ENCODE measurements at places on chromosomes 13 and 19. TPM values are rescaled to one million over a fixed set of nuclear protein-coding genes. Genes with fewer than 3 reads are reported as not detected.
A peak's percentile ranks its signal among the peaks of the same experiment; 100 is the strongest.

DNA sequence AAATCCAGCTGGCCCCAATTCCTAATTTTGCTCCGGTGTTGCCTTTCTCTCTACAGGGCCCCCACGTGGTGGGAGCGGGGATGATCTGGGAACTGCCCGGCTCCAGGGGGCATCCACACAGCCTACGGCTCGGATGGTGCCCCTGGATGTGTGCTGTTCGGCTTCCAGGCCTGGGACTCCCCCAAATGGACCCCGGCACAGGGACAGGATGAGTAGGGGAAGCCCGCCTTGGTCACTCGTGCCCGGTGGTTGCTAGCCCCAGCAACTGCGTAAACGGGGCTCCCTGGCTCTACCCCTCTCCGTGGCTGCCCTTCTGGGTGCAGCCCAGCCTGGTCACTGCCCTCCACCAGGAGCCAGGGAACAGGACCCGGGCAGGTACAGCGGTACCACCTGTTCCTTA is 111.5 kb downstream of the TEX26 start:
- DNase-seq = no peak

- DNase-seq = no peak
These were observed 92.9 kb upstream of the SGCG start for GRCh38 chr13:23087880-23088279.

URAD gene
- total RNA-seq = not detected

DNA sequence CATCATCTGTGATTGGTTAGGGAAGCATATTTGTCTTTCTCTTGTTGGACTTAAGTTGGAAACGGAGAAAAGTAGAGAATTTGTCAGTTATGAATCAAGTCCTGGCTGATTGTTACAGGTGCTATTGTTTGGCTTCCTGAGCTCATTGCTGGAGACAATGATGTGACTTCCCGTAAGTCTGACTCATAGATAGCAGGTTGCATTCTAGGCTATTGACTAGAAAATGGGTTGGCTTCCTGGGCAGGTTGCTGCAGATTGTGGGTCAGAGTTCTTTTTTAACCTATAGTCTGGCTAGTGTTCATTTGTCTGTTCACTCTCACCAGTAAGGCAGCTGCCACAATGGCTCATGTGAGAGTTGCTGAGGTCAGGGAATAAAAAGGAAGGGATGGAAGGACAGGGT is 101.5 kb downstream of the CCNA1 start:
- no peak for DNase-seq

DNA sequence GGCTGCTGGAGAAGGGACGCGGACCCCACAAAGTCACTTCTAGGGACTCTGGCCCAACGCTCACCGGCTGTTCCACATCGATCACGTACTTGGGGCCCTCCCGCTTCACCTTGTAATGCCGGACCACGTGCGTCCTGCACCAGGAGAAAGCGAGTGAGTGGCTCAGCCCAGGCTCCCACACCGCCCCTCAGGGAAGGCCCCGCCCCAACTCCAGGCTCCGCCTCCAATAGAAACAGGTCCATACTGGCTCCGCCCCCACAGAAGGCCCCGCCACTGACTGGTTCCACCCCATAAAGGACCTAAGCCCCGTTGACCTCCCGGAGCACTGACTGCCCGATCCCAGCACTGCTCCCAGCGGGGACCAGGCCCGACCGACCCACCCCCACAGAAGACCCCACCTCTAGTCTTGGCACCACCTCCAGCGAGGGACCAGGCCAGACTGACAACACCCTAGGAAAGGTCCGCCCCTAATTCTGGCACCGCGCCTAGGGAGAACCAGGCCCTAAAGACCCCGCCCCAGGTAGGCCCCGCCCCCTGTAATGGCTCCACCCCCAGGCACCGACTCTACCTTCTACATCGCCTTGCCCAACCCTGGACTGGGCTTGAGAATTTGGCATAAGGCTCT is 11.3 kb downstream of the STAP2 start:
- peak; percentile 82 for DNase-seq

- no peak for DNase-seq
These were observed 43.7 kb downstream of the RFXAP start for GRCh38 chr13:36862722-36863121.

DNA sequence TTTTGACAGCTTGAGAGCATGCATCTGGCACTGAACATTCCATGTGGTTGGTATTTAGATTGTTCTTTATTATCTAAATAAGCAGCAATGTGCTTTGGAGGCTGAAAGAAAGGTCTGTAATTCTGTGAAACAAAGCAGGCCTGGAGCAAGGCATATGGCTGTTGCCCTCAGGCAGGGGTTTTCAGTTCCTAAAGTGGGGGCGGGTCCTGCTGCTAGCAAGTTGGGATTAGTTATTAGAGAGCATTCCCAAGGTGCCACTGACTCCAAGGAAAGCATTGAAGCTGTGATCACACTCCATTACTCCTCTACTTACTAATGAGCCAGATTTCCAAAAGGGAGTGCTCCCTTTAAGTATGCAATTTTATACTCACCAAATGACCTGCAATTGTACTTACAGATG is 432.2 kb downstream of the OLFM4 start:
- DNase-seq = no peak

DNA sequence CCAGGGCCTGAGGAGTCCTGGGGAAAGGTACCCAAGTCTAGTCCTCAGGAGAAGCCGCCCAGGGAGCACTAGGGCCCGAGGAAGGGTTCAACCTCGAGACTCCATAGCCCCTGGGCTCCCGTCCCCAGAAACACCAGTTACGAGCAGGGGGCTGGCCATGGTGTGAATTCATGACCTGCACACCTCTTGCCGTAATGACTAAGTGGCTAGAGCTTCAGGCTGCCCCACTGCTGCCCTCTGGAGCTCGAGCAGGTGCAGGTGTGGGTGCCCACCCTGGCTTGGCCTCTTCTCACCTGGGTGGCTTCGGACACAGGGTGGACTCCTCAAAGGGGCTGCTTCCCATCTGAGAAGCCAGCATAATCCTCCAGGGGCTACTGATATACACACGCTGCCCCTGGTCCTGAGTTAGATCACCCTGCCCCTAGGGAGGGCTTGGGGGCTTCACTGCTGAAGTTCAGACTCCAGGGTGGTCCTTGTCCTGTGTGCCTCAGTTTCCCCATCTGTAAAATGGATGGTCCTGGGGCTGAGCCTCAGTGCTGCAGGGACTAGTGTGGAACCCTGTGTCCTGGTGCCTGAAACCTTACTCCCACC is 13.6 kb downstream of the SPC24 start:
- no peak for DNase-seq

GRCh38 chr19:16258440-16258903 is 60.8 kb downstream of the AP1M1 start:
- DNase-seq = peak; percentile 83

CPB2 gene
- not detected for total RNA-seq

DNA sequence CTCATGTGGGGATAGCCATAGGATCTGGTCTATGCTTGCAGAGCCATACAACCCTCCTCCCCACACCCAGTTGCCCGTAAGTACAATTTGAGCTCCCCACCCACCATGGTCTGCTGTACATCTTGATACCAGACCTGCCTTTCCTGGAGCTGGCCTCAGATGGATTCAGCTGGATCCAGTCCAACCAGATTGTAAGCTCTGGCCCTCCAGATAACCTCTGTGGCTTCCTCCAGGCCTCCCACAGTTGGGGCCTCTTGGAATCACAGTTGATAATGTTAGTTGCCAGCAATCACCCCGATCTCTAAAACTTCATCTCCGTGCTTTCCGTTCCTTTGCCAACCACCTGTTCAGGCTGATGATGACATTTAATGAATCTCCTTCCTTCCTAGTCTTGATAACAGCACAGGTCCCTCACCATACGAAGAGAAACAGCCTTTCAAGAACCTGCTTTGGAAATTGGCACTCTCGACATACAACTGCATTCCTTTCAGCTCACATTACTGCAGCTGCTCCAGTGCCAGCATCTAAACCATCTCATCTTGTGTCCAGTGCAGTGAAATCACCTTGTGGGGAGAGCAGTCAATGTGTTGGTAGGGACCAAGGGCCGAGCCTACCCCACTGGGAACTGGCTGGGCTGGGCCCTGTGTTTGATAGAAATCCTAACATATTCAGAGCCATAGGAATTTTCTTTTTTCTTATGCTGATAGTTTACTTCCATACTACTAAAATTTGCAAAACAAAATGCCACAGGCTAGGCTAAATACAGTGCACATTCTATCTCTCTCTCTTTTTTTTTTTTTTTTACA is 15.1 kb upstream of the FOXO1 start:
- DNase-seq = peak; percentile 34

ZNF792 gene
- 3.1 TPM for total RNA-seq

ZSCAN4 gene
- 0.13 TPM for total RNA-seq

DNA sequence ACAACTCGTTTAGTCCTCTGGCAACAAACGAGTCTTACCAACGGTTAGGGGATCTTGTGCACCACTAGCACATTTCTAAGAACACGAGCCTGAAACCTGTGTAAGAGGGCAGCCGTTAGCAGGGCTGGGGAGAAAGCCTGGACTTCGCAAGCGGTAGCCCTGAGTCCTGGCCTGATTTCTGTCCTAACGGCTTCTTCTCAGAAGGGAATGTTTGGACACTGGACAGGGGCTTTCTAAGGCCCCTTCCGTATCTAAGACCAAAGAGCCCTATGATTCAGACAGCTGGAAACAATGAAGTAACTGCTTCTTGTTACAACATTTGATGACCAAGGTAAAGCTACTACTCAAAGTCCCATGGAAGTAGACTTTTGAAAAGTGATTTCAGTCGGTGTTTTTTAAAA is 2.2 kb downstream of the ANKRD10 start:
- DNase-seq = no peak

LAIR1 gene
- total RNA-seq = 16.2 TPM

- no peak for DNase-seq
These were observed 19.3 kb downstream of the TNFSF11 start for GRCh38 chr13:42592915-42593900.

DNA sequence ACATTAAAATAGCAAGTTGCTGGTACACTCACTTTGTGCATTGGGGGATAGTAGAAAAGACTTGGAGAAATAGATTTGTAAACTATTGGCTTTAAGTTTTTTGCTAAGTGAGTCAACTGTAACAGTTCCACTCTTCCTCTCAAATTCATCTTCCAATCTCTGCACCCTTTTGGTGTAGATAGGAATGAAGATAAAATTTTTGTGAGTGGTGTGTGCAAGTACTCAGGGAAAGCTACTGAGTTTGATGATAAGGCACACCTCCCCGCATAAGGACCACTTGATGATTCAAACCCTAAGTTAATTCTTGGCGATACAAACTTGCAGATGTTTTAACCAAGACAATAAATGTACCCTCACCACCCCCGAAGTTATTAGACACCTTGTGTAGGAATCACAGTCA is 168.3 kb upstream of the SLITRK1 start:
- no peak for DNase-seq

DNA sequence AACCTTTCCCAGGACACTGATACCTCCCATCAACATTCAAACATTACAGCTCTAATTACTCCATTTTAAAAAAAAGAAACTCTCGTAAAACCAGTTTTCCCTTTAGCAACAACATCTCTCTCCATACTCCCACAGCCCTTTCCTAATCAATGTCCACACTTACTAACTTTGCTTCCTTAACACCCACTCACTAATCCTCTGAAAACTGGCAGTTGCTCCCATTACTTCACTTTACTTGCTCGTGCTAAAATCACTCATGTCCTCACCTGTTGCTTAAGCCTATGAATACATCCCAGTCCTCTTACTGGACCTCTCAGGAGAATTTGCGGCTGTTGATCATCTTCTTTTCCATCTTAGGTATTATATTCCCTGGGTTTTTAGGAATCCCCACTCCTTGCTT is 44.8 kb downstream of the RBM26 start:
- no peak for DNase-seq

- no peak for DNase-seq
These were observed 143.4 kb downstream of the SHISA2 start for GRCh38 chr13:25908366-25908765.

GRCh38 chr13:33537026-33537425 is 251.5 kb upstream of the STARD13 start:
- DNase-seq = no peak

- no peak for DNase-seq
These were observed 9.0 kb downstream of the ARHGAP45 start for GRCh38 chr19:1076046-1076386.

ZNF578 gene
- total RNA-seq = 2.2 TPM

- no peak for DNase-seq
These were observed 25.3 kb downstream of the FBXO27 start for GRCh38 chr19:39007096-39007495.

DNA sequence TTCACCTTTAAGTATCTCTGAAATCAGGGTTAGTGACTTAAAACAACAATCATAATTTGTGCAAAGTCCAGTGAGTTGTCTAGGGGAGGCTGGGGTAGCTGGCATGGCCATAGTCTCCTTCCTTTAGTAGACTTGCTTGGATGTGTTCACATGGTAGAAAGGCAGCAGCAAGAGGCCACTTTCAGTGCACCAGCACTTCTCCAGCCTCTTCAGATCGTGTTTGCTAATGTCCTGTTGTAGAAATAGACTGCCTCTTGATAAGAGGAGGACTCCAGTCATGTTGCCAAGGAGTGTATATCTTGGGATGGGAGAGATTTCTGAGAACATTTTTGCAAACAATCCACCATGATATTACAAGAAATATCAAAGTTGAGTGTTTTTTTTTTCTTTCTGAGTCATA is 22.9 kb downstream of the WDFY2 start:
- no peak for DNase-seq

DNA sequence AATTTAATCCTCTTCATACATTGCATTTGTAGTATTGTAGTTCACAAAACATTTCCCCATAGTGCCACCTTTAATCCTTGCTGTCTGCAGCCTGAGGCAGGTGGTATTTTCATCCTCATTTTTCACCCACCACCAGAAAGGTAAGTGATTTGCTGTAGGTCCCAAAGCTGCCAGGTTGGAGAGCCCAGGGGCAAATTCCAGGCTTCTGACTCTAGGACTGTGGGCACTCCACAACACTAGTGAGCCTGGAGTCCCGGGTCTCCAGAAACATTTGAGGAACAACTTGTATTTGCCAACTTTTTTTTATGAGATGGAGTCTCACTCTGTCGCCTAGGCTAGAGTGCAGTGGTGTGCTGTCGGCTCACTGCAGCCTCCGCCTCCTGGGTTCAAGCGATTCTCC is 6.2 kb downstream of the ILF3 start:
- DNase-seq = no peak

ZNF44 gene
- 7.4 TPM for total RNA-seq

SPACA7 gene
- total RNA-seq = not detected

DNA sequence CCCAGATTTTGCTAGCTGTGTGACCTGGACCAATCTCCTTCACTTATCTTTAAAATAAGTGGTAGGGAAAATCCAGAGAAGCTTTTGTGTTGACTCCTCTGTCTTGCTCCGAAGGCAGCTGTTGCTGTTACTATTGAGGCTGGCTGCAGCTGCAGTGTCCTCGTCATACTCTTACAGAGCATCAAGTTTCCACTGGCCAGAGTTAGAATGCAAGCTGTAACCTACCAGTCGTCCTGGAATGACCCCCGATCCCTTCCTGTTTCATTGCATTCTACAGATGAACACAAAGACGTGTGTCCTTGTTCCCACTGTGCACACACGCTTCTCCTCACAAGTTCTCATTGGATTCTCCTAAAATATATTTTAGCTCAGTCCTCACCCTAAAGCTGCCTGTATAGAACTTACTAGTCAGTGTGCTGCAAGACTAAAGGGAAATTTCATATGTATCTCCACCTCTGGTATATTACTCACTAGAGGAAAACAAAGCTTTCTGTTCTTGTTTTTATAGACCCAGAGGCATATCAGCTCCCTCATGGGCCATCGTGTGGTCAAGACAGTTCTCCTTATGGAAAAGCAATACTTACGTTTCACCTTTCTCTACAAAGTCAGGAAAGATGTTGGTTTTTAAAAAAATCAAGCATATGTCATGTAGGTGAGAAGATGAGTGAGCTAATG is 589.8 kb downstream of the LMO7 start:
- peak; percentile 28 for DNase-seq

Data from left cardiac atrium (tissue), 4 donors.